ENCODE measurements at places on chromosomes 12 and 14.

- DNase-seq = no peak
Observed at GRCh38 chr12:1932264-1932777, 13.9 kb upstream of the CACNA2D4 start.

DNA sequence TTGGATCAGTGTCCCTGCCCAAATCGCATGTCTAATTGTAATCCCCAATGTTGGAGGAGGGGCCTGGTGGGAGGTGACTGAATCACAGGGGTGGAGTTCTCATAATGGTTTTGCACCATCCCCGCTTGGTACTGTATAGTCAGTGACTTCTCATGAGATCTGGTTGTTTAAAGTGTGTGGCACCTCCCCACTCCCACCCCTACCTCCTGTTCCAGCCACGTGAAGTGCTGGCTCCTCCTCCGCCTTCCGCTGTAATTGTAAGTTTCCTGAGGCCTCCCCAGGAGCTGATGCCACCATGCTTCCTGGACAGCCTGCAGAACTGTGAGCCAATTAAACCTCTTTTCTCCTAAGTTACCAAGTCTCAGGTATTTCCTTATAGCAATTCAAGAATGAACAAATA, 67.2 kb downstream of the FERMT2 start:
- no peak for DNase-seq

- DNase-seq = no peak
Observed at GRCh38 chr12:29750131-29750927, 33.4 kb downstream of the TMTC1 start.

- peak; percentile 66 for DNase-seq
Observed at GRCh38 chr14:93089521-93090269, 26.0 kb downstream of the ITPK1 start.

DNA sequence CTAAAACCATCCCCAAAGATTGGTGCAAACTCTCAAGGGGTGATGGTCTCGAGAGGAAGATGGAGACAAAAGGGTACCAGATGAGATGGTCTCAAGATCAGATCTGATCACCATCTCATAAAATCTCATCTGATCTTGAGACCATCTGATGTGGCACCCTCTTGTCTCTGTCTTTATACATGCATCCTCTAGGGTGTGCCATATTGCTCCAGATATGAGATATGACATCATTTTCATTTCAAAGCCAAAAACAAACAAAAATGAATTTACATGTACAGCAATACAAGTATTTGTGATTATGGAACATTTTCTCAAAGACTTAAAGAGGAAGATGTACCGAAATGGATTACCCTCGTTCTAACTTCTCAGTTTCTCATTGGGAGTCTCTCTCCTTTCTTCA, 787.2 kb downstream of the GALC start:
- DNase-seq = no peak

- DNase-seq = no peak
Observed at GRCh38 chr14:61077951-61078720, 97.1 kb downstream of the SLC38A6 start.

DNA sequence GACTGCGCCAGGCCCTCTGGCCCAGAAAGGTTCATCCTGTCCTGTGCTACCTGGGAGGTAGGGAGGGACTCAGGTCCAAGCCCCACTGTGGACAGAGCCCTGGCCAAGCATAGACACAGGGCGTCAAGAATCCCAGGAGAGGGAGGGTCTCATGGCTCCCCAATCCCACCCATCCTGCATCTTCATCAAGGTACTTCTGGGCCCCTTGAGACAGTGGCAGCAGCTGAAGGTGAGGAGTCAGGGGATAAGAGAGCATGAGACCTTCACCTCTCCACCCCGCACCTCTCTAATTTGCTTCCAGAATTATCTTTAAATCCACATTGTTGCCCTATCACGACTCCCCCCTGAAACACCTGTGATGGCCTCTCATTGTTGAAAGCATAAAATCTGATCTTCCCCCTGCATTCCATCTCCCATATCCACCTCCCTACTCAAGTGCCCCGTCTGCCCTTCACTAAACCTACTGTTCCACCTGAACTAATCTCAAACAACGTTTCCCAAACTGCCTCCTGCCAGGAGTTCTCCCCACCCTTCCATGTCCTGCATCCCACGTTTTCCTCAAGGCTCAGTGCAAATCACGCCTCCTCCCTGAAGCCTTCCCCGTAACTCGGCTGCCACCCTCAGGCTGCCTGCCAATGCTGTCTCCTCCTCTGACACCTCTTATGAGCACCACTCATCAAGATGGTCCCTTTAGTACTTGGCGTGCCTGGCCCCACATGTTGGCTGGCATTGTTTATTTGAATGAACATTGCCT, 27.1 kb downstream of the KRT18 start:
- peak; percentile 78 for DNase-seq

GRCh38 chr12:5052348-5052747, 8.7 kb downstream of the KCNA5 start:
- DNase-seq = no peak

GRCh38 chr12:80208071-80208470, 108.7 kb downstream of the OTOGL start:
- DNase-seq = no peak

DNA sequence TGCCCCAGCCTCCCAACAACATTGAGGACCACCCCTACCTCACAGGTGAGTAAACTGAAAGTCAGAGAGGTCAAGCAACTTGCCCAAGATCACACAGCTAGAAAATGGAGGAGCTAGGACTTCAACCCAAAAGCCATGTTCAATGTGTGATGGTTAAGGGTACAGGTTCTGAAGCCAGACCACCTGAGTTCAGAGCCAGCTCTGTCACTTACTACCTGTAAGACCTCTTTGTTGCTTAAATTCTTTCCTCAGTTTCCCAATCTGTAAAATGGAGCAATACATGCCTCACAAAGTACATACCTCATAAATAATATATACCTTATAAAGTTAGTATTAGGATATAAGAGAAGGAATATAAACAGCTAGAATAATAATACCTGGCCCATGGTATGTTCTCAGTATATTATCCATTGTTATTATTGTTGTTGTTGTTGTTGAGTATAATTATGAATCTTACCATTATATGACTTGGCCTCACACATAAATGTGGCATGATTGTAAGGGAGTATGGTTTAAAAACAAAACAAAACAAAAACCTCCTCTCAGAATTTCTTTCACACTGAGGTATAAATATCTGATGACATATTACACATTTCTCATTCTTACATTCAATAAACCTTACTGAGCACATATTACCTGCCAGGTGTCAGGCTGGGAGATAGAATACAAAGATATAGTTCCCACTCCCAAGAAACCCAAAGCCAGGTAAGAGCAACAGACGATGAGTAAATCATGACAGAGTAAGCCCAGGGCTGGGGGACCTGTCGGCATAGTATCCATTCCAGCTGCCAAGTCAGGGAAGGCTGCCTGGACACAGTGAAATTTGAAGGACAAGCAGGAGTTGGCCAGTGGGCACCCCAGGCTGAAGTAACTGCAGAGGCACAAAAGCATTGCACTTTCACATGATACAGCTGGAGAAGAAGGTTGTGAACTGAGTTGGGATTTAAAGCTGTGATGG, 19.6 kb downstream of the CMKLR1 start:
- DNase-seq = no peak
